ENCODE measurements at places on chromosomes 7 and 10.

- no peak for DNase-seq
Measured at GRCh38 chr7:34361663-34362250, 296.3 kb upstream of the NPSR1 start.

- no peak for DNase-seq
Measured at GRCh38 chr10:35208949-35209613, 82.4 kb downstream of the CREM start.

DNA sequence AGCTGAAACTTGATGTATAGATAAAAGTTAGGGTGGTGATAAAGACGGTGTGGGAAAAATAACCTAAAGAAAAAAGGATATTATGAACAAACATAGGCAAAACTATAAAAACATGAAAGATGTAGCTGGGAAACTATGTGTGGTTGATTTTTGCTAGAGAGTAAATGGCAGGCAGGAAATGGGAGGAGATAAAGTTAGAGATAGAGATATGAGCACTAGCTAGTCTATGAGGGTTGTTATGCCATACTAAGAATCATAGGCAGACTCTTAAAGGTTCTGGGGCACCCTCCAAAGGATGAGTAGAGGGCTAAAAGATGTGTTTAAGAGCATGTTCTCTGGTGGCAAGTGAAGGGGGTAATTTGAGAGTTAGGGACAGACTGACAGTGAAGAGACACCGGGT is 1109.2 kb downstream of the GATA3 start:
- DNase-seq, result no peak

DNA sequence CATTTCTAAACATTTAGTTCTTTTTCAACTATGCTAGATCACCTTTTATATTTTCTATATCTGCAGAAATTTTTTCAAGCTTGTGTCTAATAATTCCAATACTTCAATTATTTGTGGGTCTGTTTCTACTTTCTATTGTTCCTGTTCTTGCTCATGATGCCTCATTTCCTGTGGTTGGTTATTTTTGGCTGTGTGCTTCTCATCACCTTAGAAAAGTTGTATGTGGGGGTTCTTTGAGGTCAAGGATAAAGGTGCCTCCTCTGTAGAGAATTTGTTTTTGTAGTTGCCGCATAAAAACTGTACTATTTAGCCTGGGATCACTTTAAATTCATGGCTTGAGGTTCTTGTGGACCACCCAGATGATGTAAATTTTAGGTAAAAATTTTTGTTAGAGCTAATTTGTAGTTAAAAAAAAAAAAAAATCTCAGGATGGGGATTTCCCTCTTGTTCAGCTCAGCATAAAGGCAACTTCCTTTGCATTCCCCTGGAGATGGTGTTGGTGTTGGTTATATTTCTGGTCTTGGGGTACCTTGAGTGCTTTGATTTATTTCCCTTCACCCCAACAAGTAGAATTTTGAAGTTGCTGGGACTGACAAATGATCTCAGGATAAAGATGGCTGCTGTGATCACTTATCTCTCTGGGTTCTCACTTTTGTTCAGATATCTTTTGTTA is 27.0 kb upstream of the JAZF1 start:
- no peak for DNase-seq

DNA sequence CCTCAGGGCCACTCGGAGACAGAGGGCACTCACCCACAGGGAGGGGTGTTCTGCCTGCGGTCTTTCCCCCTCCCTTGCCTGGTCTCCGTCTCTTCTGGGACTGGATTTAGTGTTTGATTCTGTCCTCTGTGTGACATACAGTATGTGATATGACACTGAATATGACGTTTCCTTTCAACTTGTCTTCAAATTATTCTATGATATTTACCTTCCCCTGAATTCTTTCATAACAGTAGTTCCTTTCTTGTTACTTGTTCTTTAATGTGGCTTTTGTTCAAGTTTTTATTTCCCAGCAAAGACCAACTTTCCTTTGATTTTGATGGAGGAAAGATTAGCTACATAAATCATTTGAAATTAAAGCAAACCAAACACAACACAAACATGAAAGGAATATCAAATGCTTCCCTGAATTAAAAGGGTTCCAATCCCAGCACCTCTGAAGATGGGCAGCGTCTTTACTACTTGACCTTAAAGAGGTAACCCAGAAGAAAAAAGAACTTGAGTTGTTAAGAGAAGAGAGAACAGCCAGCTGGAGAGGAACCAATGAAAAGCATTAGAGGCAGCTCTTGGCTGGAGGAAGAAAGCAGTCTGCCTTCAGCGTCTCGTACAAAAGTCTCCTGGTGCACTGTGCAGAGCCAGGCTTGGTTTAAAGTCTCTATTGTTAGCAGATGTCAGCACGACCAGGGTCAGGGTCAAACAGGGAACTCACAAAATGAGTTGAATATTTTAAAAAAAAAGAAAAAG is 18.3 kb upstream of the RHEB start:
- DNase-seq, result no peak

DNA sequence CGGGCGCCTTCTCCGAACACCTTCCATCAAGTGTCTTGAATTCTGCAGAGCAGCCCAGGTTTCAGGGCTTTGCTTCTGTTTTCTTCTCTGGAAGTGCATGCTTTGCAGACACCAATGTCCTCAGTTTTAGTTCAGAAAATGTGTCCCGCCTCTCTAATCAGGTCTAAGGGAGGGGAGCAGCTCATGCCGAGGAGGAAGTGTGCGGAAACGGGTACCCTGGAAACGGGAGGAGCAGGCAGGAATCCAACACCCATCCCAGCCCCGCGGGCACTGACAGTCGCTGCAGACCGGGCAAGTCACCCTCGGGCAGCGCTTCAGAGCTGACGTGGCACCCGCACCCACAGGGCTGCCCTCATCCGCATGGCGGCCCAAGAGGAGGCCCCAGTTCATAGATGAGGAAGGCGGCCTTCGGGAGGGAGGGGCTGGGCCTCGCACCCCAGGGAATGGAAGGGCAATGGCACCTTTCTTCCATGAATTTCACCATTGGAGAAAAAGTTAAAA is 338.7 kb downstream of the DNAJB6 start:
- DNase-seq, result no peak

DNA sequence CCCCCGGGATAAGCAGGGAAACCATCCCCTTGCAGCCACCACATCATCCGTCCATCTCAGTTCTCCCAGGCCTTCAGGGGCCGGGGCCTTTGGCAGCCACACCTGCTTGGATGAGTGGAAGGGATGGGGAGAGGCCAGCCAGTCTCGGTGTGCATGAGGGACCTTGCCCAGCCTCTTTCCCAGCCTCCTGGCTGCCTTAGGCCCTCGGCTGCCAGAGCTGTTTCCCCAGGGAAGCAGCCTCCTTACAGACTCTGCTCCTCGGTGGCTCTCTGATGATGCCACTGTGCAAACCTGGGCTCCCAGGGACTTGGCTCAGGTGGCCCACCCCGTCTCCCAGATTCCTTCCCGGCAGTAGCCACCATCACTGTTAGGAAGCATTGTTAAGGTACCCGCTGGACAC is 14.7 kb downstream of the FGF8 start:
- no peak for DNase-seq

- no peak for DNase-seq
Measured at GRCh38 chr7:100801833-100802568, 25.3 kb downstream of the EPHB4 start.

GRCh38 chr10:76640806-76641205 is 996.8 kb downstream of the KCNMA1 start:
- no peak for DNase-seq

- peak; percentile 1 for DNase-seq
Measured at GRCh38 chr10:97543025-97543546, 29.5 kb upstream of the ANKRD2 start.

DNA sequence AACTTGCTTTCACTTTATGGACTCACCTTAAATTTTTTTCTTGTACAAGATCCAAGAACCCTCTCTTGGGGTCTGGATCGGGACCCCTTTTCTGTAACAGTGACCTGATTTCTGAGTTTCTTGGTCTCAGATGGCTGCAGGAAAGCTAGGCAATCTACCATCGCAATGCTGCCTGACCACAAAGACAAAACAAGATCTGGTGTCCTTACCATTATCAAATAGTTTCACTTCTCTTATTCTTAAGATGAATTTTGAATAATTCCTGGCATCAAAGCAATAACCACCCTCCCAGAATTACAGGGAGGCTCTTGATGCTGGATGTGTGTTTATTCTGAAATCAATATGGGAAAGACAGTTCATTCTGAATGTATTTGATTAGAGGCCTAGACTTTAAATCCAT is 77.4 kb upstream of the FRMD4A start:
- no peak for DNase-seq

DNA sequence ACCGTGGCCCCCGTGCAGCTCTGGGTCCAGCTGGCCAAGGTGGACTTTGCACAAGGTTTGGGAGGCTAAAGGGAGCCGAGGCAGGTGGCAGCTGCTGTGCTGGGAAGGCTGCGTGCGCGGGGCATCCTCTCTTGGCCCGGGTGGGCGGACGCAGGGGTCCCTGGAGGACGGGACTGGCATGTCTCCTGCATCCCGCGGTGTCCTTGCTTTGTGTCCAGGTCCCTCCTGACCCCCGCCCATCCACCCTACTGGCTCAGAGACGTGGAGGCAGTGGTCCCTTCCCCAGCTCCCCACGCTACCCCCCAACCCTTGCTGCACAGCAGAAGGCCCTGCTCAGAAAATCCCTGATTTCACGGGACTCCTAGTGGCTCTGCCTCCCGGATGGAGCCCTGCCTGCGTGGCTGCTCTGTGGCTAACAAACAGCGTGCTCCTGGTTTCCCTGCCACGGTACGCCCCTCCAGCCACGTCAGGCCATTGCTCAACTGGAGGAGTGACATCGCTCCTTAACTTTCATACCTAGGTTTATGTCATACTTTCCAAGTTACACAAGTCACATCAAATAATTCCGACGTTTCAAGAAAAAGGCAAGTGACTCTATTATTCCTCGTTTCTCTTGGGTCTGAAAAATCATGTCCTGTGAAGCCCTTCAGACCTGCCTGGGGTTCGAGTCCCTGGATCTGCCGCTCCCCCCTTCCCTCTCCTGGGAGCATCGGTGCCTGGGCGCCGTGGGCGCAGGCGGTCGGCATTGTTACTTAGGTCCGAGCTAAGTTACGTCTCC is 421.9 kb downstream of the DNAJB6 start:
- DNase-seq, result no peak

DNA sequence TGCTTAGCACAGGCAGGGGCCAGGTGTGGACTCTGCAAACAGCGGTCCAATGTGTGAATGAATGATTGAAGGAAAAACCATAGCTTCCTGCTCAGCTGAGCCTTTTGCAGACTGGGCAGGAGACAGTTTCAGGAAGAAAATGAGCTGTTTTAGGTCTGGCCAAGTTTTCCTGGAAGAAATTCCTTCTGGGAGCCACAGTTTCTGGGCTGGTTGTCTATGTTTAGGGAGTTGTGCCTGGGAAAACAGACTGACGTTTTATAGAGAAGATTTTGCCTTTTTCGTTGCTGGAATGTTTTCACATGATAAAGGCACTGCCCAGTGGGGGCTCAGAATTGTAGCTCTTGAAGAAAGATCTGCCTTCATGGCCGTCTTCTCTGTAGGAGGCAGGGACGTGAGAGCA is 255.1 kb downstream of the CCSER2 start:
- DNase-seq, result no peak

DNA sequence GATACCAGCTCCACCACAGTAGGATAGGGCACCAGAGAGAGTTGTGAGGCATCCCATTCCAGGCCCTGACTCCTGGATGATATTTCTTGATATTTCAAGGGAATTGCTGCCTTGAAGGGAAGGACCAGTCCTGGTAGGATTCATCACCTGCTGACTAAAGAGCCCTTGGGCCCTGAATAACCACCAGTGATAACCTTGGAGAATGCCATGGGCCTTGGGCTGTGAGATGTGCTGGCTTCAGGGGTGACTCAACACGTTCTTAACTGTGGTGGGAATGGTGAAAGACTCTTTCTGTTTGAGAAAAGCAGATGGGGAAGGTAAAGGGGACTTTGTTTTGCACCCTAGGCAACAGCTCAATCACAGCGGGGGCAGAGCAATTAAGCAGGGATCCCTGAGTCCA is 21.4 kb upstream of the ASZ1 start:
- DNase-seq, result no peak

- no peak for DNase-seq
Measured at GRCh38 chr10:130233035-130233360, 96.8 kb downstream of the GLRX3 start.

DNA sequence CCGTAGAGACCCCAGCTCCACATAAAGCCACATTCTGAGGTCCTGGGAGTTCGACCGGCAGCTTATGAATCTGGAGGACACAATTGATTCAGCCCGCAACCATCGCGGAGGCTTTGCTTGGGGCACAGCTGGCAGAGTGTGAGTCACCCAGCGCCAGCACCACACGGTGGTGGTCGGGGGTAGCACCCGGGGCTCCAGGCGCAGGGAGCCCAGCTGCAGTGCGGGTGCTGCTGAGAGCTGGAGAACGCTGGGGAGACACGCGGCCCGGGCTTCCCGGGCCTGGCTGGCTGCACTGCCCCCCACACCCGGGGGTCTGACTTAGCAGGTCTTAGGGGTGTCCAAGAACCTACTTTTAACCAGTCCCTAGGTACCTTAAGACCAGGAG is 87.9 kb downstream of the PAXIP1 start:
- DNase-seq, result no peak

DNA sequence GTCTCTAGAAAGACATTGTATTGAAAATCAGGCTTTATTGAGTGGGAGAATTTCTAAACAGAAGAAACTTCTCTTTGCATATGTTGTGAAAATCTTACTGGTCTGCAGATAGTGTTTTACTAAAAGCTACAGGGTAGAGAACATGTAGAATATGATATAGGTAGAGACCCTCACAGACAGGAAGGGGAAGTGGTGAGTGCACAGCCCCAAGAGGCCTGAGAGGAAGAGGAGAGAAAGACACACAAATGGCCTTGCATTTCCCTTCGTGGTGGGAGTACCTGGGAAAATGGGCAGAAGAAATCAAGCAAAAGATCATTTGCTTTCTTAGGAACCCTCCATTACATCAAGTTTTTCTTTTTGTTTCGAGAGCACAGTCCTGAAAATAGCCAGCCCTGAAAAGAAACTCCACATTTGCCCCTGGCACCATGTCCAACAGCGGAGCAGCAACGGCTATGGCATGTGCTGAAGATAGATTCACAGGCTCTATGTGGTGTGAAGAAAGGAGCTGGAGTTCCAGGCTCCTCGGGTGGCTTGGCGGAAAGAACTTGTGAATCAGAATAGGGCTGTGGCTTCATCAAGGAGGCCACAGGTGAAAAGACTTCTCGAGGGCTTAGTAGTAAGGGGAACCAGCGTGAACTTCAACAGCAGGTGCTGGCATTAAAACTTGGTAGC is 143.5 kb downstream of the CALCR start:
- DNase-seq, result no peak

- no peak for DNase-seq
Measured at GRCh38 chr7:74575083-74575784, 82.3 kb upstream of the GTF2I start.

- no peak for DNase-seq
Measured at GRCh38 chr7:48251766-48252165, 80.5 kb downstream of the ABCA13 start.

GRCh38 chr10:89307269-89307577 is 5.4 kb downstream of the IFIT2 start:
- DNase-seq, result no peak

GRCh38 chr7:117630501-117630900 is 150.7 kb downstream of the CFTR start:
- DNase-seq, result no peak

GRCh38 chr10:18906636-18907035 is 142.0 kb upstream of the MALRD1 start:
- DNase-seq, result no peak

GRCh38 chr7:51228386-51228958 is 88.1 kb downstream of the COBL start:
- no peak for DNase-seq
